HT1080 (cell line): ENCODE measurements at places on chromosomes 11 and 22. TPM values are rescaled to one million over a fixed set of nuclear protein-coding genes. Genes with fewer than 3 reads are reported as not detected.

The RIMBP3C gene
- 0.13 and 0.35 TPM in 2 replicates for total RNA-seq

- no peak for DNase-seq
Measured at GRCh38 chr22:27734066-27734465, 67.5 kb downstream of the MN1 start.

The WT1 gene
- total RNA-seq = 4.4 and 9.6 TPM in 2 replicates

DNA sequence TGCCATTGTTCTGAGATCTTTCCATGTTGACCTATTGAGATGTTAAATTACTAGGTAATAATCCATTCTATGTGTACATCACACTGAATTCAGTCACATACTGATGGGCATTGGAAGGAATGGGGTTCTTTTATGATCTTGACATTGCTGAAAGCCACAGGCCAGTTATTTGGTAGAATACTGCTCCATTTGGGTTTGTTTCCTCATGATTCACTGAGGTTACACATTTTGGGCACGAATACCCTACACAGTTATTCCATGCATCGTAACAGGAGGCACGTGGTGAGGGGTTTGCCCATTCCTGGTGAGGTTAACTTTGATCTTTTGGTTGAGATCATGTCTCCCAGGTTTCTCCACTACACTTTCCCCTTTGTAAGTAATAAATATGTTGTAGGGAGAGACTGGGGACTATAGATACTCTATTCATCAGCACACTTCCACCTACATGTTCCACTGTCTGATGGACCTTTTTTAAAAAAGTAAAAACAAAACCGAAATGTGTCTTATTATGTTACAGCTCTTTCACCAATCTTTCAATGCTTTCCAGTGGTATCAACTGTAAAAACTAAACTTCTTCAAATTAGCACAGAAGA lies 12.0 kb upstream of the FOLR1 start:
- DNase-seq = no peak

- DNase-seq = no peak
Measured at GRCh38 chr11:126502982-126503381, 147.5 kb downstream of the ST3GAL4 start.
